G401 (cell line): ENCODE measurements at places on chromosomes 3 and 15. TPM values are rescaled to one million over a fixed set of nuclear protein-coding genes. Genes with fewer than 3 reads are reported as not detected.
A peak's percentile ranks its signal among the peaks of the same experiment; 100 is the strongest.

The DYNLT2B gene
- 6.6 and 8.8 TPM in 2 replicates for total RNA-seq

The RASGRP1 gene
- total RNA-seq, result not detected in 2 replicates

The PSTPIP1 gene
- not detected in 2 replicates for total RNA-seq

DNA sequence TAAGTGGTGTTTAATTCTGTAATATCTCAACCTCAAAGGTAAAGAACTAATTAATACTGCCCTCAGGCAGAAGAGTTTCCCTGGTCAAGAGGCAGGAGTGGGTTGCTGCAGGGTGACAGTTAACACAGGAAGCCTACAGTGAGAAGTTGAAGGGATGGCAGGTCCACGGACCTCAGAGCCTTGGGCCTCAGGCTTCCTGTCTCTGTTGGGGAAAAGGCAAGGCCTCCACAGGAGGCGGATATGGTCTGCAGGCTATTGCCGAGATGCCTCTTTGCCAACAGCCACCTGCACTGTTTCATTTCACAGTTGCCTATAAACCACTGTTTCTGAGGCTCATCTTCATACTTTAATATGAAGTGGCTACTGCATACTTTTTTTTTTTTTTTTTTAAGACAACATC is 33.3 kb upstream of the RPN1 start:
- DNase-seq, result no peak

The SUSD5 gene
- 9.2 and 16.6 TPM in 2 replicates for total RNA-seq

- DNase-seq, result no peak
Measured at GRCh38 chr3:115803661-115804060, 180.4 kb downstream of the GAP43 start.

DNA sequence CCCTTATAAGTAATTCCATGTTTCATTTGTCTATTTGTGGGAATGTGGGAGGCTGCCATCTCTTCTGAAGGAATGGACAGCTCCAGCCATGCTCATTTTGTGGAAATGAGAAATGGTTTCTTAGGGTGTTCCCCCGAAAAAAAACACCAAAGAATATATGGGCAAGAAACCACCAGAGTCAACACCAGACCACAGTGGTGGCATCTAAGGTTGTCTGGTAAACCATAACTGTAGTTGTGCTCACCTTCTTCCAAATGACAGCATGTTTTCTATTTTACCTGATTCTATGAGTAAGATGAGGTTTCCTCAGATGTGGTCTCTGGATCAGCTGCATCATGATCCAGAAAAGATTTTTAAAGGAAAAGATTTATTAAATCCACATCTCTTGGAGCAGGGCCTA is 217.0 kb upstream of the C2CD4B start:
- no peak for DNase-seq

GRCh38 chr15:43552256-43552655 is 34.8 kb downstream of the MAP1A start:
- DNase-seq, result no peak

The MED12L gene
- total RNA-seq, result not detected in 2 replicates

The CDC25A gene
- 42.5 and 45.4 TPM in 2 replicates for total RNA-seq

DNA sequence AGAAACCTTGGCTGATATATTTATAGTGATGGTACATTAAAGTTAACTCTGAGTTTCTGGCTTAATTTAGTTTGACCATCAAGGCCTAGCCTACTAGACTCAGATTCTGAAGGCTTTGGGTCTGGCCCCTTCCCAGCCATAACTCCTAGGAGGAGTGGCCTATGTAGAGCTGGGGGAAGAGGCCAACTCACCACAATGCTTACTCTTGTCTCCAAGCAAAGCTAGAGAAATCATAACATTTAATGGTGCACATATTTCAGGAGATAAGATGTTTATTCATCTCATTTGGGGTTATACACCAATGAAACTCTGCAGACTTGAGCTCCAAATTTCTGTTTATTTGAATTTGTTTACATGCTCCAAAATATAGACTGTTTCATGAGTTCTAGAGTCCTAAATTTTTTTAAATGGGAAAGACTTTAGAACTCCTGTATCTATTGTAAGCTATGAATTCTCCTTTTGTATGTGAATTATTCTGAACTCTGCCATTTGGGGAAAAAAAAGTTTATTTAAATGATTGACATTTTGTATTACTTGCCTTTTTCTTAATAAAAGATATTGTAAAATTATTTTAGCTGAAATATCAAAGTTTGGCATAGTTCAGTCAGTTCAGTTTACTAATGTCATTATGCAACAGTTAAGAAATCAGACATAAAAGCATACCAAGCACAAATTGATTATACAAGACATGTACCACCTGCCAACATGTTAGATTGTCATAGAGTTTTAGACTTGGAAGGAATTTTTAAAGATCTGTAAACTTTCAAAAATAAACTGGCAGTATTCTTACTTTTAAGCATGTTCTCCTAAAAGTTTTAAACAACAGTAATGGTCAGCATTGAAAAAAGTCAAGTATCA is 143.4 kb upstream of the NR2E3 start:
- DNase-seq, result no peak

DNA sequence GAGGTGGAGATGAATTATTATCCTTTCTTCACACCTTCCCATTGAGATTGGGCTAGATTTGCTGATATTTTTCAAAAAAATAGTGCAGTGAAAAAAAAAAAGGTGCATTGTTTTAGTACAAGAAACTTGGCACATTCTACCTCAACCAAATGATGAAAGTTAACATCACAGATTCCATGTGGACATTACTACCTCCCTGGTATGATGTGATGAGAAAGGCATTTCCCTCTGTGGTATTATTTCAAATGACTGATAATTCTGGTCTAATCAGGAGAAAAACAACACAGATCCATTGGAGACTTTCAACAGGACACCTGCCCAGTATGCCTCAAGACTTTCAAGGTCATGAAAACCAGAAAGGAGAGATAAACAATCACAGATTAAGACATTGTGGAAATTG is 313.4 kb downstream of the BCHE start:
- DNase-seq, result peak; percentile 26

DNA sequence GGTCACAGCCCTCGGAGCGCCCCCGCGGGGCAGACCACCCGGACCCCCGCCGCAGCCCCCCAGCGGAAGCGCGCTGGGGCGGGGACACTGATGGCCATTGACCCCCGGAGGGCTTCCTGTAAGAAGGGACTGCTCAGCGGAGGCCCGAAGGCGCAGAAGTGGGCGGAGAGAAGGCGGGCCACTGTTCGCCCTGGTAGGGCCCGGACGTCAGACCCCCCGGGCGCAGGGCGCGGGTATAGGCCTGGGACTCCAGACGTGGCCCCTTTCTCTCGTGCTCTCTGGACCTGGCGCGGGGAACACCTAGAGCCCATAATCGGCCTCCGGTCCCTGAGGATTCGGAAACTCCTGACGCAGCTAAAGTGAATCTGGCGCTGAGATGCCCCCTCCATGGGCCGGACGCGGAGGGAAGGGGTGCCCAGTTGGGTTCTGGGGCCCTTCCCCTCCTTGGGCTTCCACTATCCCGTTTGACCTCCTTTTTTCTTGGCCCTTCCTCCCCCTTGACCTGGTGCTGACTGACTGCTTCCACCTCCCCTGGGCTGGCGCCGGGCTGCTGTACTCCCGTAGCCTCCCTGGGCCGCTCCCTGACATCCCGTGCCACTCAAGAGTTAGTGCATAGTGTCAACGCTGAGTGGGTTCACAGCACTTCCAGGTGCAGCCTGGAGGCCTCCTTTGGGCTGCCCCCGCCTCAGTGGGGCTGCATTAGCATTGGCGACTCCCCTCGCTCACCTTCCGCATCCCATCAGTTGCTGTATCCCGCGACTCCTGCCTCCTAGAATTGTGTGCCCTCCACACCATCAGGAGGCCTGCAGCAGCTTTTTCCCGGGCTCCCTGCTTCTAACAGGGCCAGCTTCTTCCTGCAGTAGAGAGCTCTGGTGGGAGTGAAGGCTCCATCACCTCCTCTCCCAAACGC is 694 bp downstream of the ABTB1 start:
- peak; percentile 65 for DNase-seq

DNA sequence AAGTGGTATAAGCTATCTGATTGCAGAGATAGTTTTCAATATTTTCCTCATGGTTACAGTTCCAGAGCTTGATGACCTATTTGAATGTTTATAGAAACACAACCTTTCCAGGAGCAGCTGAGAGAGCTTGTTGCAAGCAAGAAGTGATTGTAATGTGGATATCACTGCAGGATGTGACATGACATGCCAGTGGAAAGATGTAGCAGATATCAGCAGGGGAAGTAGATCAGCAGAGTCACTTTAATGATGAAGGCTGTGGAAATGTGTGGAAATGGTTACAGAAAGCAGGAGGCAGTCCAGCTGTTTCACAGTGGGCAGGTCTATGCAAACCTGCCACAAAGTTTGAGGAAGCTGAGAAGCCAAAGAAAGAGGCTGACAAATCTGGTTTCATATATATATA is 21.0 kb downstream of the TMEM158 start:
- DNase-seq, result no peak

DNA sequence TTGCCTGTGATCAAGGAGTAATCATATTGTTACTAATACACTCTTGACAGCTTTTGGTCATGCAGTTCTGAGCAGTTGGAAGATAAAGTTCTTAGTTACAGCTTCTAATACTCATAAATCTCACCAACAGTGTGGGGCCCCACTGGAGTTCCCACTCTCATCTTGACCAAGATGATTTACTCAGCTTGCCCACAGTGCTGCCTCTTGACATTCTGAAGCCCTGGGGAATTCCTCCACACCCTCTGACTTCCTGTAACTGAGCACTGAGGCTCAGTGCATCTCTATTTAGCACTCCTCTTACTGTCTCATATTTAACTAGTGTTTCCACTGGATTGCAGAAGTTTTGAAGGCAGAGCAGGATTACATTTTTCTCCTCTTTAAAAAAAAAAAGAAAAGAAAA is 1.9 kb upstream of the ARL6IP5 start:
- no peak for DNase-seq

The EFHB gene
- not detected in 2 replicates for total RNA-seq

GRCh38 chr3:167785790-167786189 is 50.3 kb downstream of the SERPINI1 start:
- DNase-seq, result no peak

- DNase-seq, result peak; percentile 14
Measured at GRCh38 chr3:150371741-150372254, 36.3 kb upstream of the TSC22D2 start.

The LRRC15 gene
- 0.14 and 0.55 TPM in 2 replicates for total RNA-seq

- no peak for DNase-seq
Measured at GRCh38 chr15:51625236-51625635, 2.7 kb upstream of the DMXL2 start.

DNA sequence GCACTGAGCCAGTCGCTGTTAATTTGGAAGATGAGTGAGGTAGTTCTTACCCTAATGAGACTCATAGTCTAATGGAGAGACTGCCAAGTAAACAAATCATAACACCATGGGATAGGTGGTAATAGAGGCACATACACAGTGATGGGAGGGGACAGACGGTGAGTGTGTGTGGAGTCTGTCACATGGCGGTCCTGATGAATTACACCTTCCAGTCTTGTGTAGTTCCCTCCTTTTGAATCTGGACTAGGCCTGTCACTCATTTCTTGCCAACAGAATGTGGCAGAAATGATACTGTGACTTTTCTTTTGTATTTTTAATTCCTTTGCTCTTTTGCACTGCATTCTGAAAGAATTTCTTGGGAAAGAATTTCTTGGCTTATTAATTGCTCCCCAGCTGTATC is 78.1 kb downstream of the NR1D2 start:
- DNase-seq, result no peak

- no peak for DNase-seq
Measured at GRCh38 chr3:182487611-182488010, 305.7 kb upstream of the ATP11B start.

DNA sequence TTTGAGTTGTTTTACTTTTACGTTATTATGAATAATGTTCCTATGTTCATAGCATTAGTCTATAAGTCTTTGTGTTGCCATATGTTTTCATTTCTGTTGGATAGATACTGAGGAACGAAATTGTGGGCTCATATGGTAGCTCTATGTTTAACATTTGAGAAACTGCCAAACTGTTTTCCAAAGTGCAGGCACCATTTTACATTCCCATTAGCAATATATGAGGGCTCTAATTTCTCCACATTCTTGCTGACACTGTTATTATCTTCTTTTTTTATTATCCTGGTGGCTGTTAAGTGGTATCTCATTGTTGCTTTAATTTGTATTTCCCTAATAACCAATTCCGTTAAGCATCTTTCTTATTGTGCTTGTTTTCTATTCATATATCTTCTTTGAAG is 1.8 kb upstream of the PIK3R4 start:
- peak; percentile 26 for DNase-seq

DNA sequence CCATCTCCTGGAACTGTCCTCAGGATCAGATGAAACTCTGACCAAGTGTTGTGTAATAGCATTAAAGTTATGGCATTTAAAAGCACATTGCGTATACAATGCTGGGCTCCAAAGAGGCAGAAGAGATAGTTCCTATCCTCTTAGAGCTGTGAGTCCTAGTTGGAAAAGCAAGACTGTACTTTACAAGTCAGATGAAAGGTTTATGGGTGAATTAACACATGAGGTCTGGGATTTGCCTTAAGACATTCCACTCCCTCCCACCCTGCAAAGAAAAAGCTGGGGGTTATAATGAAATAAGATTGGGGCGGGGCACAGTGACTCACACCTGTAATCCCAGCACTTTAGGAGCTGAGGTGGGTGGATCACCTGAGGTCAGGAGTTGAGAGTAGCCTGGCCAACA is 35.6 kb downstream of the SNAPC5 start:
- no peak for DNase-seq

DNA sequence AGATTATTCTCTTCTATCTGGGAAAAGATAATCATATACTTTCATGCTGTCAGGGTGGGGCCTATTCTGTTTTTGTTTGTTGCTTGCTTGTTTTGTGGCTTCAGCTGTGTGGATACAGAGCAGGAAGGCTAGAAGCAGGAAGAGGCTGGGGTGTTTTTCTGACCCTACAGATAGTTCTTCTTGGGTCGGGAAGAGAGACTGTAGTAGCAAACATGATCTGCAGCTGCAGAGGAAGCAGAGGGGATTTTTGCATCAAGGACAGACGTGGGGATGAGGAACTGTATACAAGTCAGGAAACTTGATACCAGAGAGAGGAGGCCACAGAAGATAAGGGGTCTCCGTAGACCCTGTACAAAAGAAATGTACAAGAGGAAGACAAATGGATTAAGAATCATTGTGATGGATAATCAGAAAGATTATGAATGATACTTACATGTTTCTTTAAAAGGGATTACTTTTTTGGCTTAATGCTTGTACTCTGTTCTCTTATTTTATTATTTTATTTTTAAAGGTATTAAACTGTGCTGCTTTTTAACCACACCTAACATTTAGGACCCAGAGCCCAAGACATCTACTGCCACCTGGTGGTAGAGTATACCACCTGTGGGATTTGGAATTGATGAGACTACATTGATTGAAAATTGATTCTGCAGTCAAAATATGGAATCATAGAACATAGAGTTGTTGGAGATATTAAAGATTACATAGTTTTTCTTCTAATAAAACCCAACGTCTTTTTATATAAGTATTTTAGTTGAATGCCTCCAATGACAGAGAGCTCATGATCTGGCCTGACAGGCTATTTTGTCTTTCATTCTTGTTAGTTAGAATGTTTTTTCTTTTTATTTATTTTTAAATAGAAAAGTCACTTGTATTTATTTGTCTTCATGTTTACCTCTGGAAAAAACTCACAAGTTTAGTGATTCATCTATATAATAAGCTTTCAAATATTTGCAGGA is 87.3 kb upstream of the ROPN1 start:
- DNase-seq, result peak; percentile 32

DNA sequence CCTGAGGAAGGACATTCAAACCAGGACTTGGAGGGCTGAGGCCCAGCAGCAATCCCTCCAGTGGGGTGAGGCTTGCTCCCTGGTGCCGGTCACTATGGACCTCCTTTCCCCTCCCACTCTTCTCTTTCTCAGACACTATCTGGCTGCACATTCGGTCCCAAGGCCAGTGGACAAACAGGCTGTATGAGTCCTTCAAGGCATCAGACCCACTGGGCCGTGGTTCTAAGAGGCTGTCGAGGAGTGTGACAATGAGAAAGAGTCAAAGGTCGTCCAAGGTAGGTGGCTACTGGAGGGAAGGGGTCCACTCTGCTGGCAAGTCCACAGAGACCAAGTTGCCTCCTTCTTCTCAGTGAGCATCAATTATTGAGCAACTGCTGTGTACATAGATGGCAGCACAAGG is 28.0 kb downstream of the NOX5 start:
- no peak for DNase-seq
